GM23338 (cell line): ENCODE measurements at places on chromosomes 1 and 21. TPM values are rescaled to one million over a fixed set of nuclear protein-coding genes. Genes with fewer than 3 reads are reported as not detected.

GRCh38 chr1:10504249-10504648 lies 29.5 kb downstream of the PEX14 start:
- no peaks in the 10 kb centered on the region for H3K36me3 ChIP-seq
- H3K4me3 ChIP-seq: no peak overlapping the region
- H3K27me3 ChIP-seq: no peaks in the 10 kb centered on the region
- no peak for DNase-seq

GRCh38 chr1:43300378-43301094 lies at the start of gene TIE1:
Gene TIE1 (plus strand): TSS chr1:43300982. CDS start chr1:43301072, 90 bp downstream.
- no peaks in the 10 kb centered on the region for H3K36me3 ChIP-seq
- H3K4me3 ChIP-seq: no peak within 1 kb of the TSS
- peaks cover 24% of the 10 kb centered on the region for H3K4me1 ChIP-seq
- no peaks in the 10 kb centered on the region for H3K27me3 ChIP-seq
- DNase-seq: no peak

FNBP1L gene
- 114 and 132 TPM in 2 replicates for total RNA-seq

HSPB7 gene
- total RNA-seq: not detected in 2 replicates

CFAP298 gene
- 37.8 and 46.6 TPM in 2 replicates for total RNA-seq

GRCh38 chr1:19812875-19813642 lies 2.0 kb downstream of the RNF186 start:
- no peak overlapping the region for H3K4me3 ChIP-seq
- no peaks in the 10 kb centered on the region for H3K27me3 ChIP-seq
- no peak overlapping the region for H3K27ac ChIP-seq
- peaks cover 26% of the 10 kb centered on the region for H3K4me1 ChIP-seq
- H3K36me3 ChIP-seq: no peaks in the 10 kb centered on the region
- DNase-seq: no peak

TTLL7 gene
- 2.6 and 4.1 TPM in 2 replicates for total RNA-seq

GRCh38 chr1:16117936-16118335 lies 37.9 kb downstream of the EPHA2 start:
- H3K27me3 ChIP-seq: no peaks in the 10 kb centered on the region
- no peak overlapping the region for H3K4me3 ChIP-seq
- H3K27ac ChIP-seq: no peak overlapping the region
- no peak for DNase-seq

DNA sequence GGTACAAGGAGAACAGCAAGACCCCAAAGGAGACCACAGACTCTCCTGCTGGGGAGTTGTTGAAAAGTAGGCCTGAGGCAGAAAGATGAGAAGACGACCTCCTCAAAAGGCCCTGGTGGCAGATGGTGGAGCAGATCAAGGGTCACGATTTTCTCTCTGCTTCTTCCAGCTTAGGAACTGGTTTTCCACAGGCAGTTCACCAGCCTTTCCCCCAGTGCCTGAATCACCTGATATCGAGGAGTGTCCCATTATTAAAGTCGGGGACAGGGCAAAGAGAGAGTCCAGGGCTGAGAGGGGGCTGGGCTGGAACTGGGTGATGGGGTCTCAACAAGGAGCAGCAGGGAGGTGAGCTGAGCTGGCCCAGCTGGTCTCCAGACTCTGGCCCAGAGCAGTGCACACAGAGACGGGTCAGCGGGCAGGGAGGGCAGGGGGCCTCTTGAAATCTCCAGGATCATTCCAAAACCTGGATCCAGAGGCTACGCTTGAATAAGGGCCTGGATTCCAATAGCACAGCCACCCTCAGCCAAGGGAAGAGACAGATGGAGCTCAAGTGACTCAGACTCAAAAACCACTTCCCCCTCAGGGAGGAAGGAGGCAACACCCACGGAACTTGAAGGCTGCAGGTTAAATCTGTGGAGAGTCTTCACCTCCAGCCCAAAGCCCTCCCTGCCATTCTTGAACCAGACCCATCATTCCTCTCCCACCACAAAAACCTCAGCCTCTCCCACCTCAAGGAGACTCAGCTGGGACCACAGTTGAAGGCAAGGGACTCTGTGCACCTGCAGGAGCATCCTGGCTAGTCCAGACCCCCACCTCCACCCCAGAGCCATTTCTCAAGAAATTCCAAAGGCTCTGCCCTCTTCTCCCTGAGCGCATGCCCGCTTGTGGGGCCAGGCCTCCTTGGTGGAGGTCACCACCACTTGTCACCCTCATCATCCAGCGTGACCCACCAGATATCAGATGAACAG lies at the start of gene S100A5:
S100A5 (minus strand) TSS at position 541 of the 968 bp plus-strand sequence. CDS start 743 bp downstream, outside the sequence.
- no peaks in the 10 kb centered on the region for H3K36me3 ChIP-seq
- no peak for DNase-seq
- no peak within 1 kb of the TSS for H3K27ac ChIP-seq
- H3K27me3 ChIP-seq: peaks cover 13% of the 10 kb centered on the region
- H3K4me1 ChIP-seq: peaks cover 27% of the 10 kb centered on the region

DNA sequence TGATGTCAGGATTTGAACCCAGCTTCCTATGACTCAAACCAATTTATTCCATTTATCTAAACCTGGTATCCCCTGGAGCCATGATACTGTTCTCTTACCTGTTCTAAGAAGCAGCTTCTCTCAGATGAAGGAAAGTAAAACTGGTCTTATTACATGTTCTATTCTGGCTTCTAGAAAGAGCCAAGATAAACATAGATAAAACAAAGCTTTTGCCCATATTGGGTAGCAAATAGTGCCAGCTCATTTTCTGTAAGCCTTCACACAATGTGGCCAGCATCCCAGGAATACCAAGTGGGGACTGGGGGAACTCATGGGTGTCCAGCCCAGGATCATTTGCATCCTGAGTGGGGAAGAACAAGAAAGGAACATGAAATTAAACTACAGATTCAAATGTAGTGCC lies 53.5 kb upstream of the EPHA8 start:
- no peaks in the 10 kb centered on the region for H3K4me1 ChIP-seq
- no peaks in the 10 kb centered on the region for H3K27me3 ChIP-seq
- H3K36me3 ChIP-seq: peaks cover 42% of the 10 kb centered on the region
- H3K4me3 ChIP-seq: no peak overlapping the region

IL20 gene
- not detected in 2 replicates for total RNA-seq

GRCh38 chr1:185594786-185595410 lies 139.3 kb upstream of the HMCN1 start:
- H3K4me3 ChIP-seq: no peak overlapping the region
- H3K36me3 ChIP-seq: no peaks in the 10 kb centered on the region
- DNase-seq: no peak
- H3K27ac ChIP-seq: no peak overlapping the region
- H3K27me3 ChIP-seq: no peaks in the 10 kb centered on the region

DNA sequence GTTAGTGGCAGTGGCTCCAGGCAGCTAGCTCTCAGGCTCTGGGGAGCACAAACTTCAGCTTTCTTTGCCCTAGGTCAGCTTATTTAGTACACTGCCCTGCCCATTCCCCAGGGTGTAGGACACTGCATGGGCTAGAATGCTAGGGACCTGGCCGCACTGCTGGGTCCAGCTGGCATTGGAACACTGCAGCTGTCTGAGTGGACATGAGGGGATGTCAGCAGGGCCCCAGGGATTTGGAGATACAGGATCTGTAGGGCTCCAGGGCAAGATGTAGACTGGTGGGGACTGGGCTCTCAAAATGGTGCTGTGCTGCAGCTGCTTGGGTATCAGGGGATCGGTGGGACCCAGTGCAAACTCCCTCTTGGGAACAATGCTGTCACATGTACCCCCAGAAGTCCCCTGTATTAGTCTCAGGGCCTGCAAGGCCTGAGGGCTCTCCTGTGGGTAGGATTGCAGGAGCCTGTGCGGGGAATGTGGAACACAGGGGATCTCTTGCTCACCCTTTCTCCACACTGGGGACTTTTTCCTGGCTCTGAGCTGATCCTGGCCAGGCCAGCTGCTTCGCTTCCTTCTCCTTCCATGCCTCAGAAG lies 25.2 kb upstream of the TTC22 start:
- no peak overlapping the region for H3K27ac ChIP-seq
- no peaks in the 10 kb centered on the region for H3K4me1 ChIP-seq
- H3K27me3 ChIP-seq: no peaks in the 10 kb centered on the region
- no peak for DNase-seq
- no peak overlapping the region for H3K4me3 ChIP-seq

- no peak for DNase-seq
- peaks cover 42% of the 10 kb centered on the region for H3K27me3 ChIP-seq
- H3K4me3 ChIP-seq: peak overlapping the region; percentile 70; the same call in 1 of the 2 replicates
- no peaks in the 10 kb centered on the region for H3K36me3 ChIP-seq
Measured at GRCh38 chr1:9821710-9822109, 2.1 kb downstream of the CLSTN1 start.

DNA sequence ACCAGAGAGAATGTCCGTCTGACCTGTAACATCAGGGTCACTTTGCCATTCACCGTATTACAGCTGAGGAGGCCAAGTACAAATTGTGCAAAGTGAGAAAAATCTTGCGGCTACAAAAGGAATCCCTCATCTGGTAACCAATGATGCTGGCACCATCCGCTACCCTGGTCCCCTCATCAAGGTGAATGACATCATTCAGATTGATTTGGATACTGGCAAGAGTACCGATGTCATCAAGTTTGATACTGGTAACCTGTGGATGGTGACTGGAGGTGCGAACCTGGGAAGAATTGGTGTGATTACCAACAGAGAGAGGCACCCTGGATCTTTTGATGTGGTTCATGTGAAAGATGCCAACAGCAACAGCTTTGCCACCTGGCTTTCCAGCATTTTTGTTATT lies 18.3 kb upstream of the MUL1 start:
- no peak overlapping the region for H3K27ac ChIP-seq
- no peaks in the 10 kb centered on the region for H3K36me3 ChIP-seq
- H3K4me1 ChIP-seq: no peaks in the 10 kb centered on the region
- H3K4me3 ChIP-seq: no peak overlapping the region

DNA sequence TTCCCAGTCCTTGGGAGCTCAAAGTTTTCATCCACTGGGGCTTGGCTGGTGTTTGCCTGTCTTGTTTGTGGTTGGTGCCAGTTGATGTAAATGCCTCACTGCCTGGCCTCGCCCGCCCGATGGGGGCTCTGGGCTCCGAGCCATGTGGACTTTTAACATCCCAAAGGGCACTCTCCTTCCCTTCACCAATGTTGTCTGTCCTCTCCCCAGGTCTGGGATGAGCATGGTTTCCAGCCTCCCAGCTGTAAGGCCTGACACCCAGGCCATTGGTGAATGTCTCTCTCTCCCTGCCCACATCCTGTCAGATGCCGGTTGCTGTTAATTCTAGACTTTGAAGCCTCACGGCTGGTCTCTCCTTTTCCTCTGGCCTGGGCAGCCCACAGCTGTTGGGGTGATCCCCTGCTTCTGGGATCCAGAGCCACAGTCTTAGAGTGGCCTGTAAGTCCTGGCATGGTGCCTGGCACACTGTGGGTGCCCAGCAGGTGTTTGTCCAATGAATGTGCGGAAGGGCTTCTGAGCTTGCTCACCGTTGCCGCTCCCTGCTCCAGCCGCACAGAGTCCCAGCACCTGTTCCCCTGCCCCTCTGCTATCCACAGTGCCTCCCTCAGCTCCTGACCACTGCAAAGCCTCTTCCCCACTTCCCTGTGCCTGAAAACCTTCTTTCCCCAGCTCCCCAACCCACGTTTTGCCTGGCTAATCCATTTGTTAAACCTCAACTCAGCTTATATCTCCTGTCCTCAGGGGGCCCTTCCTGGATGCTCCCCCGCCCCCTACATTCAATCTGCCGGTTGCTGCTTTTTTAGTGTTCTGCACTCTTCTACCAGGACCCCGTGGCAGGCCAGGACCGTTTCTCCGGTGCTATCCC lies 3.3 kb upstream of the C1orf174 start:
- H3K4me1 ChIP-seq: 0 out of 2 replicates have a peak, but pooled peaks cover 4% of the 10 kb centered on the region
- H3K36me3 ChIP-seq: no peaks in the 10 kb centered on the region
- no peak overlapping the region for H3K27ac ChIP-seq
- H3K4me3 ChIP-seq: no peak overlapping the region

- no peak overlapping the region; the same call in 1 of the 2 replicates for H3K27ac ChIP-seq
- no peak for DNase-seq
- peaks cover 36% of the 10 kb centered on the region for H3K4me1 ChIP-seq
- H3K27me3 ChIP-seq: no peaks in the 10 kb centered on the region
- no peak overlapping the region for H3K4me3 ChIP-seq
Measured at GRCh38 chr1:111725192-111725591, 14.0 kb downstream of the INKA2 start.

RAB13 gene
- total RNA-seq: 38.0 and 38.6 TPM in 2 replicates

DNA sequence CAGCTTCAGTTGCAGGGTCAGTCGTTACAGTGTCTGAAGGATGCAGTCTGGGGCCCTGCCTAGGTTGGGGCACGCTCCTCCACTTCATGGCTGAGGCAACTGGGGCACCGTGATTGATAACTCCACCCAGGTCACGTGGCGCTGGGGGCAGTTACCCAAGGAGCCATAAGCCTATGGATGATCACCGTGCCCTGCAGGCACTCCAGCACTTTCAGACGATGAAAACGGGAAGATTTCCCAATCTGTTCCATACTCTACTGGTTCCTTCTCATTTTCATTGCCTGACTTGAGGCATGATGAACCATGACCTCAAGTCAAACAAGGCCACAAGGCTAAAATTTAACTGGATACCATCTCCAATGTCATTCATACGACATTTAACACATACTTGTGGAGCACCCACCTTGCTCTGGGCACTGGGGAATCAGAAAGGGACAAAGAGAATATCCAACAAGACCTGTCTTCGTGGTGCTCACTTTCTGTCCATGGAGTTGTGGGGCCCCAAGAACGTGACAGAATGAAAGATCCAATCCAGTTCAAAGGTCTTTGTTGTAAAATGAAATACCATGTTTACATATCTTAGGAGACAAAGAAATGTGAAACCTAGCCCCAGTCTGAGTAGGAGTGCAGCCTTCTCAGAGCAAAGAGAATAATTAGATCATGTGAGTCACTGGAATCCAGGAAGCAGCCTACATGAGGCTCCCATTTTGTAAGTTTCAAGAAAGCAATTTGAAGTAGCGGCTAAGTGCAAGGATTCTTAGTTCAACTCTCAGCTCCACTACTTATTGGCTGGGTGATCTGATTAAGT lies 39.4 kb upstream of the SPOCD1 start:
- no peak overlapping the region for H3K4me3 ChIP-seq
- H3K27me3 ChIP-seq: no peaks in the 10 kb centered on the region
- no peak overlapping the region for H3K27ac ChIP-seq
- no peaks in the 10 kb centered on the region for H3K36me3 ChIP-seq
- no peaks in the 10 kb centered on the region for H3K4me1 ChIP-seq
- DNase-seq: no peak
